Activated CD8-positive, alpha-beta memory T cell treated with anti-CD3 and anti-CD28 coated beads, Interleukin-2, amount 50 U/mL, for 48 hours (primary cell): ENCODE measurements at places on chromosomes 2 and 18.

- no peak for DNase-seq
Observed at GRCh38 chr18:27685091-27685490, 491.8 kb downstream of the CDH2 start.

DNA sequence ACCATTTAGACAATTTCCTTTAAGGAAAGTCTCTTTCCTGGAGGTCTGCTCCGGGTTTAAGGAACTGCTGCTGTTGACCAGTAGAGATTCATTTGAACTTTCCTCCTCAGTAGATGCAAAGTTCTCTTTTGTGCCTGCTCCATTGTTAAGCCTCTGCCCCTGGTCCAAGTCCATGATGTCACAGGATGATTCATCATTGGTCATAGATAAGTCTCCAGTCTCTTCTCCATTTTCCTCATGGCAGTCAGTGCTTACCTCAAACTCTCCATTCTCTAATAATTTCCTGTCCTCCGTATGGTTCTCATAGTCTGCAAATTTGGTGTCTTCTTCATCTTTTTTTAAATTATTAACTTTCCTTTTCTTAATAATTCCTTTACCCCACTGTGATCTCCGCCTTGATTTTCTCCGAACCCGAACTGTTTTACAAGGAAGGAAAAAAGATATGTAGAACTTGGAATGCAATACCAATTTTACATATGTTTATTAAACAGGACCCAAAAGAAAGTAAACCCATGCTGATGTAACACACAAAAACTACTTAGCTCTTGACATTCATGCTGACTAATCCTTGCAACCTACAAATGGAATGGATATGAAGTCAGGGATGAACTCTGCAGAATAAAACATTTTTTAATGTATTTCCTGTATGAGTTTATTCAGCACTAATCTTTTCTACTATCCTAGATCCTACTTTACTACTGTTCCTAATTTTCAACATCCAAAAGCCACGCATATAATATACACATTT is 169.1 kb downstream of the ATAD2B start:
- DNase-seq: no peak

DNA sequence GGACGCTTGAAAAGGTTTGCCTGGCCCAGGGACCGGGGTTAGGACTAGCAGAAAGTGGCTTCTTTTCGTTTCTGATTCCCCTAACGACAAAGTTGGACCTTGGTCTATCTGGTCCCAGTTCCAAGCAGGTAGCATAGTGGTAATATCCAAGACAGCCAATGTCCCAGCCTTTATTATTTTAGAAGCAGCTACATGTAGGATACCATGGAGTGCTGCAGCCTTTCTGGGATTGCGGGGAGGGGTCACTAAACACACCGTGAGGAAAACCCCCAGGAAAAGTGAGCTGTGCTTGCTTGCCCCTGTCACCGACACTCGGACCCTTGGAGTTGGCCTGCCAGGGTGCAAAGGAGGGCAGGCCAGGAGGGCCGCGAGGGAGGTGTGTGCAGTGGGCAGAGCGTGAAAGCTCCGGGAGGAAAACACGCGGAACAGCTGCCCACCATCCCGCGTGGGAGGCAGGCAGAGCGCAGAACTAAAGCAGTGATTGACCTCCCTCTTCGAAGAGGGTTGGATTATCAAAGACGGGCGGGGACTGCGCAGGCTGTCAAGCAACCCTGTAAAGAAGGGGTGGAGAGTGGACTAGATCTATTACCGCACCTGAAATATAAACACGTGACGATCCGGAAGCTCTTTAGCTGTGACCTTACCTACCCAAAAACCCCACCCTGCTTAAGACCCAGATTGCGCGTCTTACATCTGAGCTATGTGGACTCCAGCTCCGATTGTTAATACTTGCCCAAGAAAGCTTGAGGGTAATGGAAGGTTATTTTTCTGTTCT is 624 bp upstream of the MAP4K3 start:
- DNase-seq: peak; percentile 73

- no peak for DNase-seq
Observed at GRCh38 chr18:58831606-58832005, 33.1 kb upstream of the ZNF532 start.

- no peak for DNase-seq
Observed at GRCh38 chr2:23291239-23291638, 93.7 kb upstream of the KLHL29 start.
